ENCODE measurements at places on chromosomes 4 and X.
A peak's percentile ranks its signal among the peaks of the same experiment; 100 is the strongest.

GRCh38 chr4:16119981-16120380 is 36.2 kb upstream of the PROM1 start:
- DNase-seq, result no peak

GRCh38 chr4:21954916-21955315 is 6.3 kb upstream of the KCNIP4 start:
- DNase-seq, result no peak

- no peak for DNase-seq
Observed at GRCh38 chr4:8528713-8529112, 51.5 kb upstream of the GPR78 start.

DNA sequence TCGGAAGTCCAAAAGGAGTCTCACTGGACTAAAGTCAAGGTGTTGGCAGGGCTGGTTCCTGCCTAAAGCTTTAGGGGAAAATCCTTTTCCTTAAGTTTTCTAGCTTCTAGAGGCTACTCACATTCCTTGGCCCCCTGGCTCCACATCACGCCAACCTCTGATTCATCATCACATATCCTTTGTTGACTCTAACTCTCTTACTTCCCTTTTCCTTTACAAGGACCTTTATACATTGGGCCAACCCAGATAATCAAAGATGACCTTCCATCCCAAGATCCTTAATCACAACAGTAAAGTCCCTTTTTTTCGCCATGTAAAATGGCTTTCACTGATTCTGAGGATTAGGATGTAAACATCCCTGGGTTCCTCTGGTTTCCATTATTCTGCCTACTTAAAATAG is 146.4 kb upstream of the DCAF8L1 start:
- DNase-seq, result no peak

GRCh38 chr4:62360156-62360545 is 1160.0 kb downstream of the ADGRL3 start:
- DNase-seq, result no peak

DNA sequence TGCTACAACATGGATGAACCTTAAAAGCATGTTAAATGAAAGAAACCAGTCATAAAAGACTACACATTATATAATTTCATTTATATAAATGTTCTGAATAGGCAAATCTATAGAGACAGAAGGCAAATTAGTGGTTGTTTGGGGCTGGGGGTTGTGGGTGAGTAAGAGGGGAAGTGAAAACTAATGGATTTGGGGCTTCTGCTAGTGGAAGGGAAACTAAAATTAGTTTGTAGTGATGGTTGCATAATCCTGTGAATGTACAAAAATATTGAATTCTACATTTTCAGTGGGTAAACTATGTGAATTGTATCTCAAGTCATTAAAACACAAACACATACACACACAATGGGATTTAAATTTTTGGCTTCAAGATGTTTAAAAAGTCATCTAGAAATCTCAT is 25.4 kb upstream of the LIMCH1 start:
- DNase-seq, result no peak

DNA sequence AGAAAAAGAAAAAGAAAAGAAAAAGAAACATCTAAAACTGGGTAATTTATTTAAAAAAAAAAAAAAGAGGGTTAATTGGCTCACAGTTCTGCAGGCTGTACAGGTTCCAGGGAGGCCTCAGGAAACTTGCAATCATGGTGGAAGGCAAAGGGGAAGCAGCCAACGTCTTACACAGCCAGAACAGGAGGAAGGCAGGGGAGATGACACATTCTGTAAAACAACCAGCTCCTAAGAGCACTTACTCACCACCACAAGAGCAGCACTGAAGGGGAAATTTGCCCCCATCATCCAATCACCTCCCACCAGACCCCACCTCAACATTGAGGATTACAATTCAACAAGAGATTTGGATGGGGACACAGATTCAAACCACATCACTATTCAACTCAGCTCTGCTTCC is 36.8 kb upstream of the TMEM184C start:
- no peak for DNase-seq

DNA sequence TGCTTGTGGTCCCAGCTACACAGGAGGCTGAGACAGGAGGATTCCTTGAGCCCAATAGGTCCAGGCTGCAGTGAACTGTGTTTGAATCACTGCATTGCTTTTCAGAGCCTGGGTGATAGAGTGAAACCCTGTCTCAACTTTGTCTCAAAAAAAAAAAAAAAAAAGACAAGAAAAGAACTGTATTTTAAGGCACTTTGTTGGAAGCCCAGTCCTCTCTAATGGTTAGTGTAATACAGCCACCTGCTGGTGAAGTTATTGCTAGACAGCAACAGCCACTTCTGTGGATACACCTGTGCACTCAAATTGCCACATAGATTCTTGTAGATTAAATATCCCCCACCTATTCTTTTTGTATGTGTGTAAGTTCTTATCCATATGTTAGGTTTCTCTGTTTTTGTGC is 10.1 kb upstream of the FGG start:
- peak; percentile 47 for DNase-seq

DNA sequence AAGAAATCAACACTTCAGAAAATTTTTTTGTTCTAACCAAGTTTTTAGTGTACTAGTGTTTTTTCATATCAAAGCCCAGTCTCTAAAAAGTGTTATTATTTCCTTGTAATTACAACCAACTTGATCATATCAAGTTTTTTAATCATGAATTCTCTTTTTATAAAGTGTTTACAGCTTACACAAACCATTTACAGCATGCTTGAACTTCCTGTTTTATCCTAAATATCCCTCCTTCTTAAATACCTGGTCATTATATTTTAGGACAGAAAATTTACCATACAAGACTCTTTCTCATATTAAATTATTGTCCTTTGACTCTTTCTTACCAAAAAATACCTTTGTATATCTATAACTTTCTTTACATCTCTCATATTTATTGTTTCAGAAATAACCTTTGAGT is 89.4 kb upstream of the NPY2R start:
- DNase-seq, result no peak

- no peak for DNase-seq
Observed at GRCh38 chrX:23292354-23292987, 42.2 kb upstream of the PTCHD1 start.

DNA sequence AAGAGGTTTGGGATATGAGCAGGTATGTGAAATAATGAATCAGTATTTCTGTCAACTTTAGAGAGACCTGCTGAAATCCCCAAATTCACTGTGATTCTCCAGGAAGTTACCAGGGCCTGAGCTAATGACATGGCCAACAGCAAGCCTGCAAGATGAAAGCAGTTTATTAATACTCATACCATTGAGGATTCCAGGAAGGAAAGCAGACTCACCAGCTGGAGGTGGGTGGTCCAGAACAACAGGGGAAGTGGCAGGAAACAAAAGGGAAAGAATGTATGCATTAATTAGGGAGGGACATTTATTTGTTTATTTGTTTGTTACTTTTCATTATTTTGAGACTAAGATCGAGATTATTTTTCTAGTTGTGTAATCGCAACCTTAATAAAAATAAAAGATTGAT is 196.6 kb upstream of the AGA start:
- no peak for DNase-seq

GRCh38 chrX:154350429-154351182 is 23.8 kb downstream of the FLNA start:
- DNase-seq, result no peak

DNA sequence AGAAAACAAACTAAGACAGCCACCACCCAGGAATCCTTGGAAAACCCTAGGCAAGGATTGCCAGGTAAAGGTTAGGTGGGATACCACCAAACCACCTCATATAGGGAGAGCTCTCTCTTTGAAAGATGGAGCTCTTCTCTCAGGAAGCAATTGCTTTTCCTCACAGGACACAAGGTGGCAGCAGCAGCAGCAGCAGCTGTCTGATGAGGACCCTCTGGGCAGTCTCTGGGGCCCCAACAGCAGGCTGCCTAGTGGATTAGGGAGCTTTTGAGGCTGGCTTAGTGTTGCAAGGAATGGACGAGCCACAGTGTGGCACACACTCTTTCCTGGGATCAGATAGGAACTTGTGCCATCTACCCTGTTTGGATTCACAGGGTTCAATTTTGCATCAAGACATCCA is 41.4 kb upstream of the CHRDL1 start:
- DNase-seq, result no peak

- no peak for DNase-seq
Observed at GRCh38 chrX:10608099-10608498, 12.3 kb downstream of the MID1 start.

DNA sequence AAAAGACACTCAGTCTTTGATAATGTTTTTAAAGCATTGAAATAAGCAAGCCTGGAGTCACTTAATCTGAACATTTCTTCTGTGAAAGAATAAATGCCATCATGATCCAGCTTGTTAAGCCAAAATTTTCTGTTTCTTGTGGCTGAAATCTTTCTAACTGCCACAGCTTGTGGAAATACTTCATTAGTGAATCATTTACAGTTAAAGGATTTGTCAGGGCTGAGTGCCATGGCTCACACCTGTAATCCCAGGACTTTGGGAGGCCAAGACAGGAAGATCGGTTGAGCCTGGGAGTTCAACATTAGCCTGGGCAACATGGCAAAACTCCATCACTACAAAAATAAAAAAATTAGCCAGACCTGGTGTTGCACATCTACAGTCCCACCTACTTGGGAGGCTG is 93.3 kb upstream of the PDE5A start:
- DNase-seq, result no peak

DNA sequence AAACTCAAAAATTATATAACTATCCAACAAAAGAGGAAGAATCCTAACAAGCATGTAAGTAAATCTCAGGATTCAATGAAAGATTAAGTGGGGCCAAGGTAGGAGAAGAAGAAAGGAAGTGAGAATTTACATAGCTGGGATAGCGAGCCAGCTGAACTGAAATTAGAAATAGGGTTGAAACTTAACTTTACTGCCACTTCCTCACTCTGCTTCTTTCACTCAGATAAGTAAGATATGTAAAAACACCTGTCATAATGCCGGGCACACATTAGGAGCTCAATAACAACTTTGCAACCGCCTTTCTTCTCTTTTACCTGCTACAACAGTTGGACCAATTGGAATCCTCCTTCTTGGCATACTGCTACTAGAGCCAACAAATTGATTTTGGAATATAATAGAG is 129.4 kb downstream of the CNKSR2 start:
- no peak for DNase-seq

DNA sequence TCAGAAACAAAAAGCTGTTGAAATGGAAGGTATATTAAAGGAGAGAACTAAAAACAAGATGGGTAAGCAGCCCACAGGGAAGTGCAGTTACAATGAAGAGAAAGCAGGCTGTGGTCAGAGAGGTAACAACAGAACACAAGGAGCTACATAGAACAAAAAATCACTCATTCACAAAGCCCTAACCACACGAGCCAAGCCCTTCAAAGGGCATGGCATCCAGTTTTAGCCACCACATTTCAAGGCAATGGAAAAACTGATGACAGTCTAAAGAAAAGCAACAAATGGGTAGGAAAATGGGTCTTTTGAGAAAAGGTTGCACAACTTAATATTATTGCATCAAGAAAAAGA is 37.5 kb downstream of the KDR start:
- DNase-seq, result no peak

- no peak for DNase-seq
Observed at GRCh38 chr4:89000844-89001360, 56.1 kb downstream of the FAM13A start.

Data from frontal cortex (tissue), 4 donors.